ENCODE measurements at places on chromosomes 3 and 15.

GRCh38 chr15:75992897-75993296, 19.3 kb downstream of the NRG4 start:
- DNase-seq, result no peak

- no peak for DNase-seq
Measured at GRCh38 chr3:43455233-43455632, 166.6 kb downstream of the ANO10 start.

DNA sequence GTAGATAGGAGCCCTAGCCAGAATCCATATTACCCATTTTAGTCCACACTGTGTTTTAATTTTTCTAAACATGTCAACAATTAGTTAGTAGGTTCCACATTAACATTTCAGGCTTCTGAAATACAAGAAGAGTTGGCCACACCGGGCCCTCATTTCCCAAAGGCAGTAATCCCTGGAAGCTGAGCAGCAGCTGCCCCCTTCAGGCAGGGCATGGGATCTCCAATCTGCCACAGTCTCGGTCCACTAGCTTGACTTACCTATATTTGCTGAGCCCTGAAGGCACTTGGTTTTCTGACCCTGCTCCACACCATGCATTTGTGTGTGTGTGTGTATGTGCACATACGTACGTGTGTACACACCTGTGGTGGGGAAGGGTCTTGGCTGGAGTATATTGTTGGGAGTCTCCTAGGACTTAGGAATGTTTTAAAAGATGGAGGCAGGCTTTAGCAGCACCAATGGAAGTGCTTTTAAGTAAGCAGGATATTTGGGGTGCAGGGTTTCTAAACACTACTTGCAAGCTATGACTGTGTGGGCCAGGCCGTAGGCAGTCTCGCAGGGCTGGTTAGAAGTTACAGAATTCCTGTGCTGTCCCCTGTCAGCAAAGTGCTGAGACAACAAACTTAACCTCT, 71.2 kb upstream of the SOX14 start:
- no peak for DNase-seq

- no peak for DNase-seq
Measured at GRCh38 chr3:45571969-45572368, 22.6 kb upstream of the LIMD1 start.

DNA sequence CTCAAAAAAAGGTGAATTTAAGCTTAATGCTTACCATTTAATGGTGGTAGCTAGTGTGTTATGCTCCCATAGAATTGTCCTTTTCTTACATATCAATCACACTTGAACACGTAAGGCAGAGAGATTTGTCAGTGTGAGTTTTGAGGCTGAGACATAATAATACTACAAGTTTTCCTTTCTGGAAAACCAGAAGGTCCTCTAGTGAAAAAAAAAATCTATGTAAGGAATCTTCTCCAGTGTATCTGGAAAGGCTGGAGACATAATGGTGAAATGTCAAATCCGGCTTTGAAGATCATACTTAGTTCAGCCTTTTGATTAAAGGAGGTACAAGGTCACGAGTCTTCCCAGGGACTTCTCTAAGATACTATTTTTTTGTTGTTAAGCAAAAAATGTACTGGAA, 3.4 kb downstream of the TSC22D2 start:
- DNase-seq, result no peak

DNA sequence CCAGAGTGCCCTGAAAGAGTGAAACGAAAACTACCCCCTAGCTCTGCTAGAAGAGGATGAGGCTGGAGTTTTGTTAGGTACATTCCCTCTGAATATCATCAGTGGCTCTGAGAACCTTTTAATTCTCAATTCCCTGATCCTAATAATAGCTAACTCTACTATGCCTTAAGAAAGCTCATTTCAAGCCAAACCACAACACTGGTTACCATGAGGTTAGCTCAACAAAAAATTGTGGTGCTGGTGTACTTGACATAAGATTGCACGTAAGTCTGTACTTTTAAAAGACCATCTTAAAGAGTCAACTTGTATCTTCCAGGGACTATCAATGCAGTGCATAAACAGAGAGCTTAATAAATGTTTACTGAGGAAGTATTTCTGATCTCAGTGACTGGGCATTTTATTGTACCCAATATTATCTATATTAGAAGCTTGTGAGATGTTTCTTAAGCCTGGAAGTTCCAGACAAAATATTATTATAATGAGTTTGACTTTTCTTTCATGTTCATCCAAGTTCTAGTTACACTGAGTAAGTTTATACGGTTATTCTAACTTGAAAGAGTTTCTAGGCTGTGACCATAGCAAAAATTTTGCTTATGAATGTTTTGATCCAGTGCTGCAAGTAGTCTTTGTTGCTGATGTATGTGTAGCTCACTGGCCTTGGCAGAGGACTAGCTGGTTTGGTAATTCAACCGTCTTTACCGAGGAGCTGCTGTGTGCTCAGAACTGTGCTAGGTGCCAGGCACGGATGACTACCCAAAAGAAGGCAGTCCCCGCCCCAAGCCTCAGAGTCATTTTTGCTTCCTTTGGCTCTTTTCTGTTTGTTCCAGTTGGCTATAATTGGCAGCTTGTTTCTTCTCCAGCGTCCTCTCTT, 334.4 kb upstream of the TRIM42 start:
- no peak for DNase-seq

- DNase-seq, result no peak
Measured at GRCh38 chr3:112379020-112379690, 46.2 kb downstream of the CD200 start.

DNA sequence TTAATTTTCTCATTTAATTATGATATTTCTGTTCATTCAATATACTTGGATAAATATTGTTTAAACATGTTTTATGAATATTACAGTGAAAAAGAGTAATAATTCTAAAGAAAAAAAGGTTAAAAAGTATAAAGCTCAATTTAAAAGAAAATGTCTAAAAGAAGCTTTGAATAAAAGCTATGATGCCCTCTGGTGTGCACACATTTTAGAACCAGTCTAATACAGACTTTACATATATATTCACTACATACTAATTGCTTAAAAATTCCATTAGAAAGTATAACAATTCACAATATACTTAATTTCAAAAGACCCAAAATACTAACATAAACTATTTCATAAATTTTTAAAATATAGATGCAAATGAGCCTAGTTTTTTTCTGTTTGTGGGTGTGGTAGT, 909.1 kb upstream of the ROBO1 start:
- no peak for DNase-seq

DNA sequence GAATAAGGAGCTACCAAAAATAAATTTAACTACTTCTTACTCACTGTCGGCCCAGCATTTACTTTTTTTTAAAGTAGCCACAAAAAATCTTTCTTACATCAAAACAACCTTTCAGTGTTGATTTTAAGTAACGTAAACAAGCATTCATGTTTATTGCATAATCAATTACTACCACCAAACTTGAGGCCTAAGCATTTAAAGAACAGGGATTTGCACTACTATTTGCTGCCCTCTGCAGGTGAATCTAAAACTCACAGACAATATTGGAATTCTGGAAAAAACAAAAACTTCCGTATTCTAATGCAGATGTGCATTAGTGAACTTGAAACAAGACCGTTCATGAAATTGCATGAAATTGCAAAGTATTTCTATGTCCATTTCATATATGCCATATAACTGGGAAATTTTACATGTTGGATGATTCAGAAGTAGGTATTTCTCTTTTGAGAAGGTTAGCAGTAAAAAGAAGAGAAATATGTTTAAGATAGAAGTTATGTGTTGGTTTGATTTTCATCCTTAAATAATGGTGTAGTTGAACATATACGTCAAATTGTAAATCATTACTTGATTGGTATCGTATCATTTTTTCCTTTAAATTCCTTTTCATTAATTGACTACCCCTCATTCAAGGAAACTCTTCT, 55.6 kb downstream of the CGGBP1 start:
- DNase-seq, result no peak

- no peak for DNase-seq
Measured at GRCh38 chr3:43418601-43419272, 132.4 kb downstream of the SNRK start.

DNA sequence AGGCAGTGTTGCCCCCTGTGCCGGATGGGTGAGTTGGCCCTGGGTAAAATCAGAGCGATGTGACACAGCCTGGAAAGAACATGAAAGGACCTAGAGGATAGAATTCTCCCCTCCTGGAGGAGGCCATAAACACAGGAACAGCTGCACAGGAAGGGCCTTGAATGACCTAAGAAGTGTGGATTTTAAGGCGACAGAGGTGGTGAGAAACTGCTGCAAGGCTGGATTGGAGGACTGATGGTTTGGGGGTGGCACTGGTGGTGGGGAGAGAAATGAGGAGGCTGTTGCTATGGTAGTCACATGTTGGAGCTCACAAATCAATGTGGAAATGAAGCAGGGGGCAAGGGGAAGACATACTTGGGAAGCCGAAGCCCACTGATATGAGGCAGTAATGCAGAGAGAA, 13.8 kb downstream of the XIRP1 start:
- DNase-seq, result no peak

- DNase-seq, result no peak
Measured at GRCh38 chr3:197000211-197000610, 29.4 kb downstream of the MELTF start.

- no peak for DNase-seq
Measured at GRCh38 chr15:58433597-58434333, 2.0 kb downstream of the LIPC start.

DNA sequence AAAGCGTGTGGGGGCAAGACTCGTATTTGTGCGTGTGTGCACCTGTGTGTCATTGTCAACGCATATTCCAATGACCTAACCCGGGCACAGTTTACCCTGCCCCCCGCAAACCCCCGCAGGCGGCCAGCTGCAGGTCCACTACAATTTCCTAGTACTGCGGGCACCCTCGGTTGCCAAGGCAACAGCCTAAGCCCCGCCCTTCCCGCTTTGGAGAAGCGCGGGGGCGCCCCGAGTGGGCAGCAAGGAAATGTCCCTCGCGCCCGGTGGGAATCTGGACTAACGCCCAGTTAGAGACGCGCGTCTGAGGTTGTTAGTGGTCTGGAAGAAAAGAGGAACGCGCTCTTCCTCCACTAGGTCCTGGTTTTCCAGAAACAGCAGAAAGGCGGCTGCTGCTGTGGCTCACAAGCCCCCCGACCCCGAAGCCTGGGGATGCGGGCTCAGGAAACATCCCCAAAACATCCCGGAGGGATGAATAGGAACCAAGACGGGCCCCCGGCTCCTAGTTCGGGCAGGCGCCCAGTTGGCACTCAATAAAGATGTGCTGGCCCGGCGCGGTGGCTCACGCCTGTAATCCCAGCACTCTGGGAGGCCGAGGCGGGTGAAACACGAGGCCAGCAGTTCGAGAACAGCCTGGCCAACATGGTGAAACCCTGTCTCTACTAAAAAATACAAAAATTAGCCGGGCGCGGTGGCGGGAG, 1.1 kb downstream of the ABHD14A start:
- DNase-seq, result peak; percentile 84

DNA sequence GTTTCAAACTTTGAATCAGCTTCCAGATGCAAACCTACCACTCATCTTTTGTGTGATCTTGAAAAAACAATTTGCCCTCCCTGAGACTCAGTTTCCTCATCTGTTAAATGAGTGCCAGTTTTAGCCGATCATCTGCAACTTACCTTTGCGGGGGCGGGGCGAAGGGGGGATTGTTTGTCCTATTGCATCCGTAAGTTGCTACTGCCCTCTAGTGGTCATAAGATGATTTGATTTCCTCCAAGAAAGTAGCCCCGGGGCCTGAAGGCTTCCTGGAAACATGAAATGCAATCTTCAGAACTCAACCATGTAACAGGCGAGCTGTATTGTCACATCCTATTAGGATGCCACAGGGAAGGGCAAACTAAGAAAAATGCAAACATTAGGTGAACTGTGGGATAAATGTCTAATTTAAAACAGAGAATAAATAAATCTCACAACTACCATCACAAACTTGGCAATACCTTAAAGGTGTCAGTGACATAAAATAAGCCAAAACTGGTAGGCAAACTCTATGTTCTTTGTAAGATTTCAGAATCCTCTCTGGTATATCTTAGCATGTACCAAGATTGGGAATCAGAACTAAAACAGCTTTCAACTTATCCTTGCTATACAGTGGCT, 63.5 kb upstream of the CLDN18 start:
- no peak for DNase-seq

DNA sequence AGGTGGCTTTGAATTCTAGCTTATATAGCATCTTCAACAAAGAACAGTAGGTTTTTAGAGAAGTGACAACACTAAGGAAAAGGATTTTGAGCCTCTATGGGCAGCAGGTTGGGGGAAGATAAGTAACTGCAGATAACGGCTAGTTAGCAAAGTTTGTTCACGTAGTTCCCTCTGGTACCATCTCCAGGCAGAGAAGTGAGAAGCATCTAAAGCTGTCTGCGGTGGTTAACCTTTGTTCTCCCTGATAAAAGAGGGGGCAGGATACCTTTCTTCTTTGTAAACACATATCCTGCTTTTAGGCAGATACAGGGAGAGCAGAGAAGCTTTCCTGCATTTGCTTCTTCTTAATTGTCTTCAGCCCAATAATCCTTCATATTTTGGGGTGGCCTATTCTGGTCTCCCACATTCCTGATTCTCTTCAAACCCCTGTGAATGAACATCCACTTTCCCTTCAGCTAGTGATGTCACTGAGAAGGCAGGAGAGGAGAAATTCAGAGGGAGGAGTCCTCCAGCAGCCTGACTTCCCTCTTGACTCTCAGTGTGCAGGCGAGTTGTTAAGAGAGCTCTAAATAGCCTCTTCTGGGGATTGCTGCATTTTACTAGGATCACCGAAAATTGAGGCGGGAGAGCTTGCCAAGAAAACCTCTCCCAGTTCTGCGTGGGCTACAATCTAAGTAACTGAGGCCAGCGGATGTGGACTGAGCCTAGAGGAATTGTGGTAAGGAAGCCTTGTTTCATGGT, 393.7 kb upstream of the C2CD4B start:
- peak; percentile 67 for DNase-seq

- DNase-seq, result no peak
Measured at GRCh38 chr3:159782724-159783421, 205.8 kb upstream of the IL12A start.

DNA sequence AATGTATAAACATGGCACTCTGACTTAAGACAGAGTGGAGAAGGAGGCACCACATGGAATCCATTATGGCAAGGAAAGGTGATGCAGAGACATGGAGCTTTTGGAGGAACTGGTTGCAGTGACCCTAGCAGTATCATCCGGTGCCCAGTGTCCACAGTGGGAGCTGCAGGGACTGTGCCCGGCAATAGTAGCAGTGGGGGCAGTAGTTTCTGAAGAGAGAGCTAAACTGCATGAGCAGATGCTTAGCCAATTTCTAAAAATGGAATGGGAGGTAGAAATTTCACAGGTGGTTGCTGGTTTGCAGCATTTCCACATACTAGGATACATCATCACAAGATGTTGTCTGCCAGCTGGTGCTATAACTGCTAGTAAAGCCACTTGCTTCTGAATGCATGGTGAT, 7.8 kb upstream of the TM2D3 start:
- DNase-seq, result no peak

- DNase-seq, result peak; percentile 79
Measured at GRCh38 chr15:81410318-81410753, 36.3 kb upstream of the TMC3 start.

GRCh38 chr3:179967622-179968021, 69.1 kb downstream of the PEX5L start:
- DNase-seq, result no peak

DNA sequence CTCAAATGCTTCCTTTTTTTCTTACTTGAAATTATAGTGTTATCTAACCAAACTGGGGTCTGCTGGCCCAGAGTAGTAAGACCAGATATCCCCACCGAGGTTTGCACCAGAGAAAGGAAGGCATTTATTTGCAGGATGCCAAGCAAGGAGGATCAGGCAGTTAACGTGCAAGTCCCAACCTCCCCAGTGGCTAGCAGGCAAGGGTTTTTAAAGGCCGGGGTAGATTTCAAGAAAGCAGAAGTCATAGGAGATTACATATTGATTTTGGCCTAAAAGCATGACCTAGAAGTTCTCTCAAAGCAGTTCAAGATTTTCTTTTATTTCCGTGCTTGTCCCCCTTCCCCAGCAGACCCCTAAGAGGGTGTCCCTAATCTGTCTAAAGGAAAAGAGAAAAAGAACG, 32.8 kb upstream of the STRIT1 start:
- no peak for DNase-seq

All from coronary artery (tissue), 2 donors.